ENCODE measurements at places on chromosomes 7 and 10.

GRCh38 chr7:26291699-26292538, at the start of gene SNX10:
TSS of gene SNX10 (plus strand) at chr7:26291862. CDS start at chr7:26346443, 54,581 bp downstream.
- peak; percentile 81 for DNase-seq

GRCh38 chr10:62268399-62269114, at the start of gene RTKN2:
TSS of gene RTKN2 (minus strand) at chr10:62268844. CDS start at chr10:62268610, 234 bp downstream.
- DNase-seq: peak; percentile 98

- peak; percentile 48 for DNase-seq
Measured at GRCh38 chr10:80382989-80383388, 25.4 kb upstream of the PRXL2A start.

- peak; percentile 51 for DNase-seq
Measured at GRCh38 chr10:117551330-117552155, 9.0 kb downstream of the EMX2 start.

GRCh38 chr7:25950488-25951413, 201.2 kb upstream of the NFE2L3 start:
- peak; percentile 93 for DNase-seq

DNA sequence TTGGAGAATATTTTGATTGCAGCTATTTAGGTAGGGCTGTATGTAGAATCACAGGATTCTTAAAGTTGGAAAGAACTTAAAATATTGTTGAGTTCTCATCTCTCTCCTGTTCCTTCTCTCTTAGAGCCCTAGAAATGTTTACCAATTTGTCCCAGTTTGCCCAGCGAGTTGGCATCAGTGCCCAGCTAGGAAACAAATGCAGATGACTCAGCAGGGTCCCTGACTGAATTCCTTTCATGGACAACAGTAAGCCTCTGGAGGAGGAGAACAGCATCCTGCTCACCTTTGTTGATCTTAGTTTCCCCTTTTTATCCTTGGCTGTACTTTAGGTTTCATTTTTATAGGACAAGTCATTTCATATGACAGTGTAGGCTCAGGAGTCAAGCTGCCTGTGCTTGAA, 89.3 kb downstream of the SEC23IP start:
- no peak for DNase-seq

DNA sequence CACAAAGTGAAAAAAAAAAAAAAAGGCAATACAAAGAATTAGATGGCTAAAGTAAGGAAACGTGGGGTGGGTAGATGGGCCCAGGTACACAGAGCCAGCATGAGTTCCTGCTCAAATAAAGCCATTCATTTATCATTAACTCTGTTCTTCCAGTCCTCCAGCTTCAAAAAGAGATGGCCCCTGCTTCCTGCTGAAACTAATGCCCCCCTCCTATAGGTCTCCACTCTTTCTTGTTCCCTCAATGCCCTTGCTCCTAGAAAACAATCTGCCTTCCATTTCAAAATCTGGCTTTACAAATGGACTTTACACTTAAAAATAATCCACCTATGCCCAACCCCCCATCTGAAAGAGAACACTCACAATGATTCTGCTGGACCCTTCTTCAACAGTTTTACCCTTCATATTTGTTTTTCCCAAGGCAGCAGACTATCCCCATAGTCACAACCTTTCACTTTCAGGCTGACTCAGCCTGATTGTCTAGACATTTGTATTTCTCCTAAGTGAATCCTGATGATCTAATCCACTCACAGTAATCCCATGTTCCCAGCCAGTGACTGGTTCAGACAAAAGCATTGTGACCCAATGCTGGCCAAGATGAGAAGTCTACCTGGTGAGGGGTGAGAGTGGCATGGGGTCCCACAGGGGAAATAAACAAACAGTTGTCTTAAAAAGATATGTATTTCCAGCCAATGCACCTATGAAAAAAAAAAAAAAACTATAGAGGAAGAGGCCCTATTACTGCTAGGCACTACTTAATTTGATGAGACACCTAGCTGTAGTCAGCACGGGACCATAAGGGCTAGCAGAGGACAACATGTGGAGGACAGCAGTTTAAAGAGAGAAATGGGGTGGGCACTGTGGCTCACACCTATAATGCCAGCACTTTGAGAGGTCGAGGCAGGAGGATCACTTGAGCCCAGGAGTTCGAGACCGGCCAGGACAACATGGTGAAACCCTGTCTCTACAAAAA, 74.6 kb upstream of the GRID1 start:
- no peak for DNase-seq

GRCh38 chr10:48287417-48288391, 13.2 kb upstream of the FRMPD2 start:
- peak; percentile 35 for DNase-seq

GRCh38 chr7:922334-923107, 32.0 kb downstream of the ADAP1 start:
- no peak for DNase-seq

DNA sequence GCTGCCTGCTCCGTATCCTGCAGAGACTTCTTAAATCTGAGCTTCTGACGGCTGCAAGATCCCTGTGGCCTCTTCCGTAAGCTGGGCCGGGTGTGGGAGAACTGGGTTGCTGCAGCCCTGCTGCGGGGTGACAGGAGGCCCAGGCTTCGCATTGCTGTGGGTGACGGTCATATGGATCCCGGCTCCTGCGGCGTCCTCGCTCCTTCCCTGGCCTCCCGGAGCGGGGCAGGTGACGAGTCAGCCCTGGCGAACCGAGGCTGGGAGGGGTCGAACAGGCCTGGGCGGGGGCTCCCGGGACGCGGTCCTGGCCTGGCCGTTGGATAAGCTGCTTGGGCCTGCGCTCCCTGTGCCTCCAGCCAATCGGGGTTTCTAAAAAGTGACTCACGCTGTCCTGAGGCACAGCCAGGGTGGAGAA, 7.8 kb upstream of the UBE2D1 start:
- peak; percentile 21 for DNase-seq

- DNase-seq: no peak
Measured at GRCh38 chr7:42543953-42544352, 306.9 kb upstream of the GLI3 start.

DNA sequence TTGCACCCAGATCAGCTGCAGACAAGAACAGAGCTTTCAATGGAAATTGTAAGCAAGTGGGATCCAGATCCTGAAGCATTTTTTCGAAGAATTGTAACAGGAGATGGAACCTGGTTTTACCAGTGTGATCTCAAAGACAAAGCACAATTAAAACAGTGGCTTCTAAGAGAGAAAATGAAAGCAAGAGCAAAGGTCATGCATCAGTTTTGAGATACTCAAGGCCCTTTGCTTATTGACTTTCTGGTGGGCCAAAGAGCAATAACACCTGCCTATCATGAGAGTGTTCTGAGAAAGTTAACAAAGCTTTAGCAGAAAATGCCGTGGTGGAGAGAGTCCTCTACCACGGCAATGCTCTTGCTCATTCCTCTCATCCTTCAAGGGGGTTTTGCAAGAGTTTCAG, 194.8 kb downstream of the TMEM178B start:
- DNase-seq: no peak

DNA sequence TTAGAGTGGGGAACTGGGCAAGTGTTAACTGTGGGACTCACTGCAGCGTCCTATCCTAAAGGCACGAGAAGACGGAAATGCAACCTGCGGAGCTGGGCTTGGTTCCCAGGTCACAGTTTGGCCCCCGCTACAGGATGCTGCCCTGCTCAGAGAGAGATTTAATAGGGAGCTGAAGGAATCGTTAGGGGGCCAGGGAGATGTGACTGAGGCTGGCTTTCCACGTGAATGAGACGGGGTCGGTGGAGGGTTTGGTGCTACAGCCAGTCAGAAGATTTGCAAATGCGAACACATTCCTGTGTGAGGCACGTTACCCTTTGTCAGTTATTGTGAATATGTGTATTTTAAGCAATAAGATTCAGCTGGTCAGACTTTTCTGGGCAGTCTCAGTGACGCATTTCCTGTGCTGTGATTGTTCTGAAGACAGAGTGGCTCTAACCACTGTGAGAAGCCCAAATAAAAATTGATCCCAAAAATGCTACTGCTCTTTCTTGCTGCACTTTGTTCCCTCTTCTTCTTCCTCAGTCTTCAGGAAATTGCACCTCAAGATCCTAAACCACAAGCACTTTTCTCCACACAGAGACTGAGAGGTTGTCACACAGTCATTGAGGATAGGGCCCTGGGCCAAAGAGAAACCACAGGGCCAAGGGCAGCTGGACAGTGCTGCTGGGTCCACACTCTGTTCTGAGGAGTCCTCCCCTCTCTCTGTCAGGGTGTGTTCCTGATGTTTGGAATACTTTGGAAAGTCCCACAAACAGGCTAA, 21.2 kb downstream of the CYP17A1 start:
- DNase-seq: no peak

DNA sequence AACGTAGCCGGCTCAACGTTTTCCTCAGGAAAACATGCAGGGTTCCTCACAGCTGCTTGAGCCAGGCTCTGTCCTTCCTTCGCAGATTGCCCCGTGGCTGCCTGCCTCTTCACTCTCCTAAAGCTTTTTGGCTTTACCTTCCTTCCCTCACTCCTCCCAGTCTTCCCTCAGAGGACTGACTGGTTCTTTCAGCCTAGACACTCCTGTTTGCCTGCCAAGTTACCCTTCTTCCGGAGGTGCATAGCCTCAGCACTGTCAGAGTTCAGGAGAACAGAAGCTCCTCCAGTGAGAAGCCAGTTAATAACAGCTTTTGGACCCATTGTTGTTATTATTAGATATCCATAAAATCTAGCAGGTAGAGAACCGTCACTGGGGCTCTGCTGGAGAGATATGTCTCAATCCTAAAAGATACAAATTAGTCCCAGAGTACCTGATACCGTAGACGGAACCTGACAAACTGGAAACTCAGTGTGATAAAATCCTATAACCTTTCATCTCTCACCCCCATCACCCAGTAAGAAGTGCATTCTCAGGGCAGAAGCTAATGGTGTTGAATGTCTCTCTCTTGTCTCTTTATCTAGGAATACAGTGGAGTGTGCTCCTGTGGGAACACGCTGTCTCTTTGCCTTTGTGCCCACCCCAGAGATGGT, 79.6 kb downstream of the SND1 start:
- no peak for DNase-seq

DNA sequence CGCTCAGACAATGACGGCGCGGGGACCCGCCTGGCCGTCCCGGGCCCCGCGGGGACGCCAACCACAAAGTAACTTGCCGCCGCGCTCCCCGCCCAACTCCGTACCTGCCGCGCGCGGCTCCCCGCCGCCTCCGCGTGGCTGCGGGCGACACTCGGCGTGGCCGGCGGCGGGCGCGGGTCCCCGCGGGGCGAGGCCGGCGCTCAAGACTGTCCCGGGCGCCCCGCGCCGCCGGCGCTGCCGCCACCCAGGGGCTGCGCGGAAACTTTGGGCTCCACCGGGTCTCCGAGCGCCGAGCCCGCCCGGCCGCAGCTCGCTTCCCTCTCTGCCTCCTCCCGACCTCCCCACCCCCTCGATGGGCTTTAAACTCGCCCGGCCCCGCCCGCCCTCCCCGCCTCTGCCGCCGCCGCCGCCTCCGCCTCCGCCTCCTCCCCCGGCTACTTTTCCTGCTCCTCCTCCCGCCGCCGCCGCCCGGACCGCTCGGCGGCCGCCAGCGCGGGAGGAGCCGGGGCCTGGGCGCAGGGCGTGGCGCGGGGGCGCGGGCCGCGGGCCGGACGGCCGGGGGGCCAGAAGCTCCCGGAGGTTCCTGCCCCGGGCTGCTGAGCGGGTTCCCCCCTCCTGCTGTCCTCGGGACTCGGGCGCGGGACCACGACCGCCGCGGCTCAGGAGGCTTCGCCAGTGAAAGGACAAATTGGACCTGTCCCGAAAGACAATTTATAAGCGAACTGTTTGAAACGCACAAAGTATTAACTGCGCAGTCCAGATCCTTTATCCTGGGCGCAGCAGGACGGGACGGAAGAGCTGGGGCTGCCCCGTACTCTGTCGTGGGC, 10.6 kb upstream of the GRB10 start:
- DNase-seq: peak; percentile 79

DNA sequence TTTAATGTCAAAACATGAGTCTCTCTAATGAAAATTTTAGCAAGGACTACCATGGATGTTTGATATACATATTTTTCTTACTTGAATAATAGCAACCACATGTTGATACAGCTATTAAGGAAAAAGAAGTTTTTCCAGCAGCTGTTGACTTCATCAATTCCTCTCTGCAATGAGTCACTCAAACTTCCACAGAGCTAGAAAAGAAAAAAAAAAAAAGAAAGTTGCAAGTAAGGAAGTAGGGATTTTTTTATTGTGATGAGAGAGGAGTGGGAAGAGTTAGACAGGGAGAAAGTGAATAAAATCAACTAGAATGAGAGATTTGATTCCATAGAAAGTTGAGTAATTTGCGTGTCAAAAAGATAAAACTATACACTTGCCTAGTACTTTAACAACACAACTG, 46.2 kb downstream of the CAV1 start:
- DNase-seq: no peak

- DNase-seq: no peak
Measured at GRCh38 chr10:113414543-113414942, 138.3 kb upstream of the HABP2 start.

- DNase-seq: no peak
Measured at GRCh38 chr7:114317450-114318098, 97.0 kb upstream of the FOXP2 start.

DNA sequence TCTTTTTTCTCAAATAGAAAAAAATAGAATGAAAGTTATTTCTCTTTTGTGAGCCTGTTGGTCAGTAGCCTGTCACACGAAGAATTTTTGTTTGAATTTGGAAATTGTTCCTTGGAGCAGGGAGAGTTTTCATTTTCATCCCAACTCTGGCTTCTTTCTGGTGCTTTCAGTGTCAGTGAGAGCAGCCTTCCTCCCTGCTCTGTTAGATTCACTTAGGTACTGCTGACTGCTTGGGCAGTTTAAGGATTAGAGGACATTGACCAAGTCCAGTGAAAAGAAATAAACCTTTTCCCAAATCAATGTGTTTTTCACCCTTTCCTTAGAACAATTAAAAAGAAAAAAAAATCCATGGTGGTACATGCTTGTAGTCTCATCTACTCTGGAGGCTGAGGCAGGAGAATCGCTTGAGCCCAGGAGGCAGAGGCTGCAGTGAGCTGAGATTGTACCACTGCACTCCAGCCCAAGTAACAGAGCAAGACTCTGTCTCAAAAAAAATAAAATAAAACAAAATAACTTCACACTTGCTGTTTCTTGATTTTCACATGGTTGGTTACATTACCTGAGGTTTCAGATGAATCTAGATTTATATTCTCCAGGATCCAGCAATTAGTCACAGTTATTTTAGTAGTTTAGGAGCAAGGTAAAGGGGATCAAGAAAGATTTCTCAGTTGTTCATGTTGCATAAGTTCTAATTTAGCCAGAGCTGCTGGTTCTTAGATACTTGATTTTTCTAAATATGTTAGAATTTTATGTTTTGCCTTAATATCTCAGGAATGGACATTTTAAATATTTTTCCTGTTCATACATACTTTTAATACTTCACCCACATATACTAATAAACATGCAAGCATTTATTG, 63.1 kb downstream of the ZNRF2 start:
- no peak for DNase-seq
